RKO (cell line): ENCODE measurements at places on chromosomes 5 and 9.

GRCh38 chr9:136361754-136362449 lies 1.6 kb downstream of the DNLZ start:
- no peak for DNase-seq

DNA sequence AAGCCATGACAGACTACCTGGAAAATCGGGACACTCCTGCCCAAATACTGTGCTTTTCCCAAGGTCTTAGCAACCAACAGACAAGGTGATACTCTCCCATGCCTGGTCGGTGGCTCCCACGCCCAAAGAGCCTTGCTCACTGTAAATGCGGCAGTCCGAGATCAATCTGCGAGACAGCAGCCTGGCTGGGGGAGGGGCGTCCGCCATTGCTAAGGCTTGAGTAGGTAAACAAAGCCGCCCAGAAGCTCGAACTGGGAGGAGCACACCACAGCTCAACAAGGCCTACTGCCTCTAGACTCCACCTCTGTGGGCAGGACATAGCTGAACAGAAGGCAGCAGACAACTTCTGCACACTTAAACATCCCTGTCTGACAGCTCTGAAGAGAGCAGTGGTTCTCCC lies 272.1 kb upstream of the CCNG1 start:
- DNase-seq = no peak

- no peak for DNase-seq
Measured at GRCh38 chr5:40991168-40991980, 79.8 kb downstream of the MROH2B start.

DNA sequence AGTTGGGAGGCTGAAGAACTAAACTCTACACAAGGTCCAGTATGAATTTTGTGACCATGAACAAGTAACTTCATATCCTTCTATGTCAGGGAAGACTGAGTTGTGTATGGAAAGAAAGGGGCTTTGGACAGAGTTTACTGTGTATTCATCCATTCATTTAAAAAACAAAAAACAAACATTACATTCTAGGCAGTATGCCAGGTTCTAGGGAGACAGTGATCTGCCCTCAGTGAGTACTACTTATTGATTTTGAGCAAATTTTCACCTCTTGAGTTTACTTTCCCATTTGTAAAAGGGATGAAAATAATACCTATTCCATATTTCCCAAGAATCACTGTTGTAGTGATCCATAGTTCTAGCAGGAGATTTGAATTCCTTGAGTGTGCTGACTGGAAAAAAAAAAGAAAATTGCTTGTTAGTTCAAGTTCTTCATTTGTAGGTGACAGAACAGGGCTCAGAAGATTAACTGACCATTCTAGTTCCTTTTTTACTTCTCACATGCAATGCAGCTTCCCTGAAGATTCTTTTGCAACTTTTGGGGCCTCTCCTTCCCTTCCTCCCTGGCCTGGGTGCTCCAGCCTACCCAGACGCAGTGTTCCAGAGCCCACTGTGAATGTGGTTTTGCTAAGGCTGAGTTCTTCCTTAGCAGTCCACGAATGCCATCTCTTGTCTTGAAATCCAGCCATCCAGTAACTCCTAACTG lies 2.6 kb upstream of the GAPVD1 start:
- no peak for DNase-seq

DNA sequence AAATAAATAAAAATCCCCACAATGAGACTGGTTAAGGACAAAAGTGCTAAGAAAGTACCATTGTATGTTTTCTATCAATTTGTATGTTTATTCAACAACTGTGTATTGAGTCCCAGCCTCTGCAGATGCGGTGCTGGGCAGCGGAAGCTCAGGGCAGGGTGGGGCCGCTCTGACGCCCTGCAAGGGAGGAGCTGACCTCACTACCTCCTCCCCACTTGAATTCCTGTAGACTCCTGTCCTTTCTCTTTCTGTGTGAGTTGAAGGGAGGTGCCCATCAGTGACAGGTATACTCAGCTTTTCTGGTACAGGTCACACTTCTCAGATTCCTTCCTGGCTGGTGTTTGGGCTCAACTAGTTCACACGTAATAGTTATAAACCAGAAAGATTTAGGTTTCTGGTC lies 27.0 kb downstream of the ANGPTL2 start:
- DNase-seq = no peak

DNA sequence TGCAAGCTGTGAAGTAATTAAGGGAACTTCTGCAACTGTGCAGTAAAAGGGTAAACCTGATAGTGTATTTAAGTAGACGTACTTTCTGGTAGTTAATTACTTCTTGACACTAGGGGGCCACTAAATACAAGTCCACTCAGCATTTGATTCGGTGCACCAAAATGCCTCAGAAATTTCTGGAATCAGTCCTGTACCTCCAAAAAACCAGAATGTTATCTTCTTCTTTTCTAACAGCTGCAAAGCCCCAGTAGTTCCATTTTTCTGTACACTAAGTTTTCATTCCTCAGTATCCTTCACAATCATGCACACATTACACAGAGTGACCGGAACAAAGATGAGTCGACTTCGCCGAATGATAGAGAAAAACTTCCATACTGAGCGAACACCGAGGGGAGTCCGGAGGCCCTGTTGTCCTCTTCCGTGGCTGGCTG lies 484 bp downstream of the GFM2 start:
- DNase-seq = peak; percentile 81

GRCh38 chr9:89408628-89409101 lies 89.2 kb downstream of the SEMA4D start:
- DNase-seq = no peak

DNA sequence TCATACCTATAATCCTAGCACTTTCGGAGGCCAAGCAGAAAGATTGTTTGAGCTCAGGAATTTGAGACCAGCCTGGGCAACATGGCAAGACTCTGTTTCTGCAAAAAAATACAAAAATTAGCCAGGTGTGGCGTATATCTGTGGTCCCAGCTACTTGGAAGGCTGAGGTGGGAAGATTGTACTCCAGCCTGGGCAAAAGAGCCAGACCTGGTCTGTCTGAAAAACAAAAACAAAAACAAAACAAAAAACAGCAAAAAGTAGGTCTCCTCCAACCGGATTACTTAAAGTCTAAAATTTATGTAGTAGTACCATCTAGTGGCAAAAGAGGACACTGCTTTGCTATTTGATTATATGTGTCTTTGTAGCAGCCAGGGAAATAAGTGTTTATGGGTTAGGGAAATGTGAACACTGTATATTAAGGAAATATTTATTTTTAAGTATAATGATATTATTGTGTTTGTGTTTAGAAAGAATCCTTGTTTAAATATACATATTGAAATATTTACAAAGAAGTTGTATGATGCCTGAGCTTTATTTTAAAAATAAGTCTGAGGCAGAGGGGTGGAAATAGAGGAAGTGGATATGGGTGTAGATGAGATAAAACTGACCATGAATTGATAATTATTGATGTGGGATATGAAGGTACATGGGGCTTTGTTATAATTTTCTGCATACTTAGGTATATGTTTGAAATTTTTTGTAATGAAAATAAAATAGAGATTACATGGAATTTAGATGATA lies 20.0 kb downstream of the APC start:
- peak; percentile 83 for DNase-seq

- no peak for DNase-seq
Measured at GRCh38 chr5:57675236-57675635, 192.6 kb upstream of the ACTBL2 start.

GRCh38 chr9:107309271-107309670 lies 26.2 kb downstream of the RAD23B start:
- DNase-seq = no peak

- peak; percentile 87 for DNase-seq
Measured at GRCh38 chr9:16344343-16344742, 526.1 kb downstream of the BNC2 start.

GRCh38 chr5:67073045-67073680 lies 123.4 kb downstream of the CD180 start:
- DNase-seq = no peak

GRCh38 chr5:57768745-57769144 lies 286.1 kb upstream of the ACTBL2 start:
- no peak for DNase-seq

DNA sequence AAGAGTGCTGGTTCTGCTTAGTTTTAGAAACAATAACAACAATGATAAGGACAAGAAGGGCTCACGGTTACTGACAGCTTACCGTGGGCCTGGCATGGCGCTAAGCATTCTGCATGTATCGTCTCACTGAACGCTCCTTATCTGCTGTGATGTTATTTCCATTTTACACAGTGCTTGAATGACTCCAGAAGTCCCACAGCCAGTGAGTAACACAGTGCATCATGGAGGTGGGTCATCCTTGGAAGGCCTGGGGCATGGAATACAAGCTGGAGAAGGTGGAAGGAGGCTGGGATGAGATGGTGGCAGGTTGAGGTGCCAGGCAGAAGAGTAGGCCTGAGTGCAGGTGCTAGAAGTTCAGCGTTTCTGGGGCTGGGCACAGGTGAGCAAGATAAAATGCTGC lies 36.5 kb upstream of the FAT2 start:
- no peak for DNase-seq

DNA sequence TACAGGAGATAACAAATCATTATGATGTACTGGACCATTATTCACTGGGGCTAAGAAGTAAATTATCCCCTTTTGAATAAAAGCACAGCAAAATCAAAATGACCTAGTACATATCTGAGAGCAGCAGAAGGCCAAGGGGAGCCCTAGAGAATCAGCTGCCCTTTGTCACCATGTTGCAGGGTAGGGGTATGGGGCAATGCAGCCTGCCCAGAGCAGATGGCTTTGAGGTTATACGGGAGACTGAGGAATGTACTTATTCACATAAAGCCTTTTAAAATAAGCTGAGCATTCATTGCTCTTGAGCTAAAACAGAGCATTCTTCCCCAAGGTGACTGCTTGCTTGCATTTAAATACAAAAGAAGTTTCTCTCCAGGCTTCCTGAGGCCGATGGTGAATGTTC lies 2.6 kb upstream of the TNFAIP8 start:
- no peak for DNase-seq
